ENCODE measurements at places on chromosomes 3 and 15.
A peak's percentile ranks its signal among the peaks of the same experiment; 100 is the strongest.

GRCh38 chr3:88061746-88062145 is 2.7 kb downstream of the ZNF654 start:
- DNase-seq: peak; percentile 68

GRCh38 chr15:56978898-56979662 is 60.6 kb downstream of the TCF12 start:
- DNase-seq: no peak

DNA sequence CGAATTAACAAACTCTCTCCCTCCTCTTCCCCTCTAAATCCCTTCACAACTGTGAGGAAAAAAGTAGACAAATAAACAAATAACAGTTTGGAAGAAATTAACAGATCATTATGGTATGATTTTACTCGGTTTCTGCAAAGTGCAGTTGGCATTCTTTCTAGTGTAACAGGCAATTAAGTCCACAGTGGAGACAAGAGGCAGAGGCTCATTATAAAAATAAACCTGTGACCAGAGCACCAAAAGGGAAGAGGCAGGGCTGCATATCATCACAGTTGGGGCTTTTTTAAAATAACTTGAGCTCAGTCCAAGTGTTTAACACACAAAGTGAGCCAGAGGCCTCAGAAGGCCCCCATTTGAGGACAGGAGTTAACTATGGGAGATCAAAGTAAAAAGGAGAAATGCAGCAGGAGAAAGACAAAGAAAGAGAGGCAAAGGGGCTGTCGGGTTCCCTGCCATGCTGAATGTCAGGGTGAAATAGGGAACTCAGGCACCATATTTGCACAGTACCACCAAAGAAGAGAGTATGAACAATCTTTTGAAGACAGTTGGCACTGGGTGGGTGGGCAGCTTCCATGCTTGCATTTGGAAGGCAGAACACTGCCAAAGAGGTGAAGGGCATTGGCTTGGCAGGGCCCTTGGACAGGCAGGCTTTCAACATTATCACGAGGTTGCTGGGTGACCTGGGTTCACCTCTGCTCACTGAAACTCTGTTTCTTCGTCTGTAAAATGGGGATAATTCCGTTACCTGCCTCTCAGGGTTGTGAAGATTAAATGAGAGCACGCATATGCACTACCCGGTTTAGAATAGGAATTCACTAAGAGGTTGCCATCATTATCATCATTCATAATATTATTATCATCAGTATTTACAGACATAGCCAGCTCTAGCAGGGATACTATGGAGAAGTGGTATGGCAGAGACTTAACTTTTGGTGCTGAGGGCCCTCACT is 134.5 kb downstream of the MEX3B start:
- no peak for DNase-seq

- no peak for DNase-seq
These were observed 130.5 kb downstream of the KLF13 start for GRCh38 chr15:31457161-31457560.

- DNase-seq: no peak
These were observed 1029.5 kb upstream of the NR2F2 start for GRCh38 chr15:95300958-95301357.

GRCh38 chr3:135261214-135261775 is 466.2 kb downstream of the EPHB1 start:
- DNase-seq: no peak

- DNase-seq: peak; percentile 28
These were observed 39.7 kb downstream of the NPTN start for GRCh38 chr15:73593304-73594074.

DNA sequence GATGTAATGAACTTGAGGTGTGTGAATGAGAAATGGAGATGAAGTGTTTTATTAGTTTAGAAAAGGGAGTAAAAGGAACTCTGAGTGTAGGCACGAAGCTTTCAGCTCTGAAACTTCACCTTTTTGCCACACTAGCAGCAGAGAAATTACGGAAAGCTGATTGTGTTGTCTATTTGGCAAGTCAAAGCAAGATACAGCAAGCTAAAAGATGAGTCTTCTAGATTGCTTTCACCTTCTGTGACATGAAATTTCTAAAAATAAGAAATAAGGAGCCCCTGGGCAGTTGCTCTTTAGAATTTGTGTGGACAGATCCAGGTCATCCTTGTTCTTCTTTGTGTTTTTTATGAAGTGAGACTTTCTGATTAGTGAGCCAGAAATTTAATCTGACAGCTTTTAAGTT is 143.4 kb downstream of the FNDC3B start:
- no peak for DNase-seq

Data from bone marrow (tissue), 2 donors.